AG09309 (cell line): ENCODE measurements at places on chromosomes 4 and X.

DNA sequence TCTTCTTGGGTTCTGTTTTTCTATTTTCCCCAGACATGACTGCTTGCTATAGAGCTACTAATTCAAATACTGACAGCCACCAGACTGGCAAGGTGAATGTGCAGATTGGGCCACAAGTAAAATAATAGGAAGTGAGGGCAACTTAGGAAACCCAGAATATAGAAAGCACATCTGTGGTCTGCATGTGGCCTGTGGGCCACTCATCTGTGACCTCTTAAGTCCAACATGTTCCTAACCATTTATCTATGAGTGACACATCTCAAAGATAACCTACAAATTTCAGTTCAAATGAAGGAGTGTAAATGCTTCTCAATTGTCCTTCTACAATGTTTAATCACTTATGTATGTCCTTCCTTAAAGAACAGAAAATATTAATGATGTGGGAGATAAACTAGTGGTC lies 128.9 kb downstream of the REELD1 start:
- no peak for DNase-seq

DNA sequence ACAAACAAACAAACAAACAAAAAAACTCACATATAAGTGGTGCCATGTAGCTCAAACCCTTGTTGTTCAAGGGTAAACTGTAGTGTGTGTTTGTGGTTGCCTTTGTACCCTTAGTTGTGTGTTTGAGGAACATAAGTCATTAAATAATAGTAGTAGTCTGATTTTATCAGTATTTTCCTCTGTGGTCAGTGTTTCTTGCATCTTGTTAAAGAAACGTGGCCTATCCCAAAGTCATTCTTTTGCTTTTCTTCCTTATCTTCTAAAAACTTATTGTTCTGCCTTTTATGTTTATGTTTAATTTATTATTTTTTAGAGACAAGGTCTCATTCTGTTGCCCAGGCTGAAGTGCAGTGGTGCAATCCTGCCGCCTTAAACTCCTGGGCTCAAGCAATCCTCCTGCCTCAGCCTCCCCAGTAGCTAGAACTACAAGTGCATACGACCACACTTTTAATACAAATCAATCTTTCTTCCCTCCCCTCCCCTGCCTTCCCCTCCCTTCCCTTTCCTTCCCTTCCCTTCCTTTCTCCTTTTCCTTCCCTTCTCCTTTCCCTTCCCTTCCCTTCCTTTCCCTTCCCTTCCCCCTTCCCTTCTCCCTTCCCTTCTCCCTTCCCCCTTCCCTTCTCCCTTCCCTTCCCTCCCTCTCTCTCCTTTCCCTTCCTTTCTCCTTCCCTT lies 26.4 kb downstream of the PRIMPOL start:
- no peak for DNase-seq

- no peak for DNase-seq
These were observed at the start of gene GPC3 for GRCh38 chrX:133985164-133985966. Gene GPC3, minus strand, starts transcription at chrX:133985594.

DNA sequence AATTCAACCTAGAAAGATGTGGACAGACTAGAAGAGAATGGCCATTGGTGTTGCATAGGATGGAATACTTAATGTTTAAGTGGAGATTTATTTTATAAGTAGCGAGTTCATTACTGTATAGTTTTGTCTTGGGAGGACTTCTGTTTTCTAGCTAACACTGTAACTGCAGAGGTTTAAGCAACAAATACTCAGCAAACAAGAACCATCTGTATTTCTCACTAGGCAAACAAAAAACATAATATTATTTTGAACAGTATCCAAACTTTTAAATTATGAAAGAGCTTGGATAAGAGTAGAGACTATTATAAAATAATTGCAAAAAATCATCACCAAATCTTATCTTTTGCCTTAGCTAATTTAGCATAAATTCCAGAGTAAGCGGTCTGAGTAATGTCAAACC lies 121.1 kb downstream of the GLRA3 start:
- DNase-seq, result no peak

DNA sequence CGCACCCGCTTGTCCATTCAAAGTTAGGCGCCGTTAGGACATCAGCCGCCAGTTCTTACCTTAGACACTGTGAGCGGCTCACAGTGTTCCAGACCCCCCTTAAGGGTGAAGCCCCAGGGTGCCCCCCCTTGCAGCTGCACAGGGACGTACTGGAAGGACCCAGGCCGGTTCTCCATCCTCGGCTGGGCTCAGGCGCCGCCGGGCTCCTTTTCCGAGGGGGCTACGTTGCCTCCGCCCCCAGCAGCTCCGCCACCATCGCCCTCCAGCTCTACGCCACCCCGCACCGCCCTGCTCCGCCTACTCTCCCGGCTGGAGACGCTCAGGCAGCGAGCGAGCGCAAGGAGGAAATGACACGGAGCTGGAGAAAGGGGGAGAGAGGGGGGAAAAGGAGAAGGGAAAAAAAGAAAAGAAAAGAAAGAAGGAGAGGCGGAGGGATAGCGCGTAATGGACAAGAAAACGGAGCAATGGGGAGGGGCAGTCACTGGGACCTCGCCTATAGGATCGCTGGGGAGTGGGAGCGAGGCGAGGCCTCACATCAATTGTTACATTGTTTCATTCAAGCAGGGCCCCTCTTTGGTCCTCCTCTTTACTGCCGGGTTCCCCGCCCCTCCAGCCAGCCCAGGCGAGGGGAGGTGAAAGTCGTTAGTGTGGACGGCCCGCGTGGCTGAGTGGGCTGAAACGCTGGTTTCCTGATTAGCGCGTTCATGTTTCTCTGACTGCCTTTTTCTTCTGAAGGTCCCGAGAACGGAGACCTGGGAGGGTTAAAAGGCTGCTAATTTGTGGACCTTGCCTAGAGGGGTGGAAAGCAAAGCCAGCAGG lies at the start of gene SHROOM4:
TSS of gene SHROOM4 (minus strand) at position 352 of the 819 bp plus-strand sequence. CDS start at position 176, 176 bp downstream.
- no peak for DNase-seq

GRCh38 chr4:47075262-47075661 lies 43.9 kb downstream of the GABRB1 start:
- DNase-seq, result no peak

GRCh38 chr4:62571494-62571893 lies 1371.4 kb downstream of the ADGRL3 start:
- DNase-seq, result no peak

GRCh38 chr4:10032625-10033024 lies 11.3 kb upstream of the SLC2A9 start:
- DNase-seq, result peak; percentile 18

- no peak for DNase-seq
These were observed 17.7 kb downstream of the COL4A6 start for GRCh38 chrX:108420481-108420880.

- DNase-seq, result no peak
These were observed at the start of gene DGKK for GRCh38 chrX:50470103-50471031. Gene DGKK, minus strand, starts transcription at chrX:50470825. Its CDS starts 147 bp downstream, at chrX:50470678.

DNA sequence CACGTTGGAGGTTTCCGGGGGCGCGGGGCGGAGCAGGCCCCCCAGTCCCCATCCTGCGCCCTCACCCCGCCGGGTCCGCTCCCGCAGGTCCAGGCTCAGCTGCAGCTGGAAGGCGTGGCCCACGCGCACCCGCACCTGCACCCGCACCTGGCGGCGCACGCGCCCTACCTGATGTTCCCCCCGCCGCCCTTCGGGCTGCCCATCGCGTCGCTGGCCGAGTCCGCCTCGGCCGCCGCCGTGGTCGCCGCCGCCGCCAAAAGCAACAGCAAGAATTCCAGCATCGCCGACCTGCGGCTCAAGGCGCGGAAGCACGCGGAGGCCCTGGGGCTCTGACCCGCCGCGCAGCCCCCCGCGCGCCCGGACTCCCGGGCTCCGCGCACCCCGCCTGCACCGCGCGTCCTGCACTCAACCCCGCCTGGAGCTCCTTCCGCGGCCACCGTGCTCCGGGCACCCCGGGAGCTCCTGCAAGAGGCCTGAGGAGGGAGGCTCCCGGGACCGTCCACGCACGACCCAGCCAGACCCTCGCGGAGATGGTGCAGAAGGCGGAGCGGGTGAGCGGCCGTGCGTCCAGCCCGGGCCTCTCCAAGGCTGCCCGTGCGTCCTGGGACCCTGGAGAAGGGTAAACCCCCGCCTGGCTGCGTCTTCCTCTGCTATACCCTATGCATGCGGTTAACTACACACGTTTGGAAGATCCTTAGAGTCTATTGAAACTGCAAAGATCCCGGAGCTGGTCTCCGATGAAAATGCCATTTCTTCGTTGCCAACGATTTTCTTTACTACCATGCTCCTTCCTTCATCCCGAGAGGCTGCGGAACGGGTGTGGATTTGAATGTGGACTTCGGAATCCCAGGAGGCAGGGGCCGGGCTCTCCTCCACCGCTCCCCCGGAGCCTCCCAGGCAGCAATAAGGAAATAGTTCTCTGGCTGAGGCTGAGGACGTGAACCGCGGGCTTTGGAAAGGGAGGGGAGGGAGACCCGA lies 14.0 kb downstream of the SHOX start:
- DNase-seq, result no peak

GRCh38 chr4:124144238-124144654 lies 568.3 kb downstream of the ANKRD50 start:
- DNase-seq, result no peak

DNA sequence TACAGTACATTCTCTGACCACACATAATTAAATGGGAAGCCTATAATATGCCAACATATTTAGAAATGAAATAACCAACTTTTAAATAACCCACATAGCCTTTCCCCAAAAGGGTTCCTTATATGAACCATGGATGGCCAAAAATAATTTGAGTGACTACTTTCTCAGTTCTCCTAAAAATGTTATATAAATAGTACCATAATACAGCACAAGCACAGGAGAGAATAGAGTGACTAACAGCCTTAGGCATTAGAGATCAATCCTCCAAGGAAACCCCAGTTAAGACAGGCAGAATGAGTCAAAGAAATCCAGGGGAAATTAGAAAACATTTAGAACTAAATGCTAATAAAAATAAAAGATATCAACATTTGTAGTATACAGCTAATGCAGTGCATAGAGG lies 50.2 kb downstream of the ANKRD17 start:
- peak; percentile 3 for DNase-seq

- no peak for DNase-seq
These were observed 261.6 kb downstream of the ANK2 start for GRCh38 chr4:113311047-113311446.

- DNase-seq, result peak; percentile 57
These were observed 159.7 kb downstream of the NSUN7 start for GRCh38 chr4:40909363-40909876.

DNA sequence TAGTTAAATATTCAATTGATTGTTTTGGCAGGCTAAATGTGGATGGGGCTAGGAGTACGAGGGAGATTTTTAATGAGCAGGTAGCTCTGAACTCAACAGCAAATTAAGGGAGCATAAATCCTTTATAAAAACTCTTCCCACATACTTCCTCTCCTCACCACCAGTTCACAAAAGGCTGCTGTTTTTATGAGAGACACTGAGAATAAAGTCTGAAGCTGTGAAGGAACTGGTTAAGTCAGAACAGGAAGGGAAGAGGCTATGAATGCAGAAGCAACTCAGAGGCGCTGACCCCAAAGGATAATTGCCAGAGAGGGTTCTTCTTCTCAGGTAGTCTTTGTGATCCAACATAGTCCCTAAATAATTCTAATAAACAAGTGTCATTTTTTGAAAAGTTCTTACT lies 406.1 kb downstream of the GPM6A start:
- no peak for DNase-seq

- peak; percentile 13 for DNase-seq
These were observed 34.4 kb upstream of the CDKL5 start for GRCh38 chrX:18390941-18391538.

GRCh38 chr4:67500373-67500772 lies 44.9 kb downstream of the CENPC start:
- DNase-seq, result no peak

- DNase-seq, result no peak
These were observed 81.0 kb downstream of the MAGED4 start for GRCh38 chrX:52265713-52266112.

DNA sequence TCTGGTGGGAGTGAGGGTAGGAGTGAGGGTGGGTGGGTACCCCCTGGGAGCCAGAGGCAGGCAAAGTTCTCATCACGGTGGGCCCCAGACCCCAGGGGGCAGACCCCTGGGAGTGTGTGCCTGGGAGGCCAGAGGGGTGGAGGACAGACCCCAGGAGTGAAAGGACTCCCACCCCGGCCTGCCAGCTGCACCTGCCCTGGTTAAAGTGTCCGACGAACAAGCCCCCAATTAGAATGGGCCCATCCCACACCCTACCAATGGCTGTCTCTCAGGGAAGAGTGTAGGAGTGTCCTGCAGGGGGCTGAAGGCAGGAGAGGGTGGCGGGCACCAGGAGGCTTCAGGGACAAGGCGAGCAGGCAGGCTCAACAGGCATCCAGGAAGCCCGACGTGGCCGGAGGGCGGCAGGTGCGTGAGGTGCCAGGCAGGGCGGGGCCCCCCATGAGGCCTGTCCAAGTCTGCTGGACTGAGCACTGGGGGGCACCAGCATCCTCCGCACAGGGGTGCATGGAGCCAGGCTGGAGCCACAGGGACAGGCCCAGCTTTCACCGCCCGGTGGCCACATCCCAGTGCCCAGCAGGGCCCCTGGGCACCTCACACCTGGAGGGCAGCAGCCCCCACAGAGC lies 8.7 kb downstream of the PDE6B start:
- DNase-seq, result no peak

DNA sequence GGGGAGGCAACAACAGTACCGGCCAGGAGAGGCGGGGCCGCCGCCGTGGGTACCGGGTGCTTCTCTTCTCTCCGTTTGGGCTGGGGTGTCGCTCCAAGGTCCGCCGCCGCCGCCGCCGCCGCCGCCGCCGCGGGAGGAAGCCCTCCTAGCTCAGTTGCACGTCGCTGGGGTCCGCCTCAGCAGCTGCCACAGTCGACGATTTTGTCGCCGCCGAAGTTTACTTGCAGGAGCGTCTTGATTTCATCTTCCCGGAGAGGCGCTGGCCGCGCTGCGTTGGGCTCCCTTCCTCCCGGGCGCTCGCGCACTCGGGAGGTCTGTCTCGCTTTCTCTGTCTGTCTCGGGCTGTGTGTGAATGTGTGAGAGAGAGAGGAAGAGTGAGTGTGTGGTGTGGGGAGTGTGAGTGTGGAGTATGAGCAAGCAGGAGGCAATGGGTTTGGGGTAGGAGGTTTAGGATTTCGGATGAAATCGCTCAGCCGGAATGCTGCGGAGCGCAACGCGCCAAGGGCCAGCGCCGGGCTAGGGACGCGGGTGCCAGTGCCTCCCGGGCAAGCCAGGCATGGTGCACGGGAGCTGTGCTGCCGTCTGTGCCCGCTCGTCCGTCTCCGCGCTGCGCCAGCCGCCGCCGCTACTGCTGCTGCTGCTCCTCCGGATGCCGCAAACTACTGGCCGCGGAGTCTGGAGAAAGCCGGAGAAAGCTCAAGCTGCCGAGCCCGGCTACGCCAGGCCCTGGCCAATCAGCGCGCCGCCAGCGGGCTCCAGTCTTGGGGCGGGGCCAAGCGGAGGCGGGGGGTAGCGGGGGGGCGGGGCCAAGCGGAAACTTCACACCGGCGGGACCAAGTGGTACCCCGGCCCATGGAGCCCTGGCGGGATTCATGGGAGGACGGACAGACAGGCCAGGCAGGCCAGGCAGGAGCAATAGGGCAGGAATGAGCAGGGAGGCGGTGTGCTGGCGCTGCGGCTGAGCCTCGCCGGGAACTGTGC lies at the start of gene PCDH19:
TSS of gene PCDH19 (minus strand) at position 664 of the 981 bp plus-strand sequence. CDS start 1,676 bp downstream, outside the sequence.
- no peak for DNase-seq

DNA sequence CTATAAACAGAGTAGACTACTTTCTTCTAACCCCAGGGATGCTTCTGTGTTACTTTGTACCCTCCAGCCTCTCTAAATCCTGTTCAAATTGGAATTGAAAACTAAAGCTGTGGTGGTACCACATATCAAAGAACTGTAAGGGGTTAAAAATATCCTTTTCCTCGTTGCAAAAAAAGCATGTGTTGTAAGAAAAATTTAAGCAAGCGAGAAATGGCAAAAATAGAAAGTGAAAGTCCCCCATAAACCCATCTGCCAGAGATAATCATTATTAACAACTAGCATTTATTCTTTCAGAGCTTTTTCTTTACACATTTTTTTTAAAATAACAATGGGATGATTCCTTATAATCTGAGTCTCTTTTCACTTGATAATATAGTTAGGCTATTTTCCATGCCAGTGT lies 40.6 kb downstream of the TMEM164 start:
- no peak for DNase-seq

GRCh38 chrX:16646366-16647138 lies 3.4 kb upstream of the S100G start:
- no peak for DNase-seq
